ENCODE measurements at places on chromosomes 5 and 9.

GRCh38 chr9:36665921-36666431 lies 93.3 kb downstream of the MELK start:
- DNase-seq: no peak

DNA sequence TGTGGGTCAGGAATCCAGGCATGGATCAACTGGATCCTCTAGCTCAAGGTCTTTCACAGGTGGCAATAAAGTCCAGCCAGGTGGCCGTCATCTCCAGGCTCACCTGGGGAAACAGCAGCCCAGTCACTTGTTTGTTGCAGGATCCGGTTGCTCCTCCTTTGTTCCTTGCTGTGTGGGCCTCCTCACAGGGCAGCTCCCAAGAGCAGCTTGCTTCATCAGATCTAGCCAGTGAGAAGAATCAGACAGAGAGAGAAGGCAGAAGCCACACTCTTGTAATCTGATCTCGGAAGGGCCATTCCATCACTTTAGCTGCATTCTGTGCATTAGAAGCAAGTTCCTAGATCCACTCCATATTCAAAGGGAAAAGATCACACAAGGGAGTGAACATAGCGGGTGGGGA lies 3.2 kb upstream of the HSD17B3 start:
- no peak for DNase-seq

- DNase-seq: no peak
These were observed 150.2 kb downstream of the RXRA start for GRCh38 chr9:134476272-134476941.

GRCh38 chr9:19809422-19810269 lies 20.8 kb upstream of the SLC24A2 start:
- no peak for DNase-seq

GRCh38 chr5:32274548-32275395 lies 38.0 kb downstream of the MTMR12 start:
- DNase-seq: no peak

- no peak for DNase-seq
These were observed 641.9 kb downstream of the PDE4D start for GRCh38 chr5:59251627-59252026.

GRCh38 chr9:105359892-105360291 lies 87.9 kb upstream of the FSD1L start:
- DNase-seq: no peak

GRCh38 chr5:62720031-62720441 lies 141.4 kb downstream of the LRRC70 start:
- no peak for DNase-seq

DNA sequence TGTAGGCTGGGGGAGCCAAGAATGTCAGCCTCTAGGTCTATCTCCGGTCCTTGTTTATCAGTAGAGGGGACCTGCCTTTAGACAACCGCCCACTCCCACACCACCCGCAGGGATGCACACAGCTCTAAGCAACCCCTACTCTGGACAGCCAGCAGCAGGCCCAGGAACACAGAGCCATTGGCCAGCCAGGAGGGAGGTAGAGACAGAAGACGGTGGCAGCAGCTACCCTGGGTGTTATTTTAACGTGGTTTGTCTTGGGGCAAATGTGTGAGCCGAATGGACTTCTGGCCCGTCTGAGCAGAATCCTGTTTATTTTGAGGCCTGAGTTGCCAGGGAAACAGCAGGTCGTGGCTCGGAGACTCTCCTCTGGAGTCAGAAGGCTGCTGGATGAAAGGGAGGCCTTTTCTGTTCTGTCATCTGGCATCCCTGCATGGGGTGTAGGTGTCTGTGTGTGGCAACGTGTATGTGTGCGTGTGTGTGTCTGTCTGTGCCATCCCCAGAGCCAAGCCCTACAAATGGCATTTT lies 382 bp upstream of the FGF1 start:
- no peak for DNase-seq

DNA sequence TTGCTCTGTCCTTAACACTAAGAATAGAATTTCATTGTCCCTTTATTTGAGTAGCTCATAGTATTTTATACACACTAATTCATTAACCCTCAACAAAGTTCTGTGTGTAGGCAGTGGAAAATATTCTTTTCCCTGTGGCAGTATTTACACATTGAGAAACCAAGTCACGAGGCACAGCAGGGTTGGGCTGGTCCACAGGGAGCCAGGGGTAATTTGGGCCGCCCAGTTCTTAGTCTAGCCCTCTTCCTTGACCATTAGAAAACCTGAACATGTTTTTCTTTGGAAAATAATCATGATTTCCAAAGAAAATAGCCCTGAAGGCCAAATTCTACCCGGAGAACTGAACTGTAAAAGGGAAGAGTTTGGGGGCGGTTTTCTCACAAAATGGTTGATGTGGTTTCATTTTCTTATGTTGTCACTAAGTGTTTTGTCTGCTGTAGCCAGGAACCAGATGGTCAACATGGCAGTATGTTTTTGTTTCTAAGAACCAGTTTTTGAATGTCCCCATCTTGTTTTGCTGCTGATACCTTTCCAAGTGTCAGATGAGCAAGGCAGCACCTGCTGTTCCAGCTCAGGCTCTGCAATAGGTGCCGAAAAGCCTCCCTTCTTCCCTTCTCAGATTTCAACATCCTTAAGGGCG lies 29.6 kb downstream of the ARHGEF28 start:
- no peak for DNase-seq

DNA sequence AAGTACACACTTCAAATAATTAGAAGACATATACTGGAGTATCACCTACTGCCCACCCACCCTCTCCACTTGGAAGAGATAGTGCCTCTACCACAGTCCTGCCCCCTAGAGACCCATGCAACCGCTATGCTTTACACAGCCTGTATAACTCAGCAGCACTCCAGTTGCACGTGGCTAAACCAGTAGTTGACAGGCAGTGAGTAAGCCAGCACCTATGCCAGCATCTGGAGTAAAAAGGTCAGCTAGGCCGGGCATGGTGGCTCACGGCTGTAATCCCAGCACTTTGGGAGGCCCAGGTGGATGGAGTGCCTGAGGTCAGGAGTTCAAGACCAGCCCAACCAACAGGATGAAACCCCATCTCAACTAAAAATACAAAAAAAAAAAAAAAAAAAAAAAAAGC lies 356.4 kb downstream of the NR2F1-AS1 start:
- no peak for DNase-seq

GRCh38 chr5:43514471-43514815 lies 505 bp downstream of the C5orf34 start:
- no peak for DNase-seq

GRCh38 chr5:98781964-98782363 lies 8.5 kb downstream of the RGMB start:
- DNase-seq: no peak

DNA sequence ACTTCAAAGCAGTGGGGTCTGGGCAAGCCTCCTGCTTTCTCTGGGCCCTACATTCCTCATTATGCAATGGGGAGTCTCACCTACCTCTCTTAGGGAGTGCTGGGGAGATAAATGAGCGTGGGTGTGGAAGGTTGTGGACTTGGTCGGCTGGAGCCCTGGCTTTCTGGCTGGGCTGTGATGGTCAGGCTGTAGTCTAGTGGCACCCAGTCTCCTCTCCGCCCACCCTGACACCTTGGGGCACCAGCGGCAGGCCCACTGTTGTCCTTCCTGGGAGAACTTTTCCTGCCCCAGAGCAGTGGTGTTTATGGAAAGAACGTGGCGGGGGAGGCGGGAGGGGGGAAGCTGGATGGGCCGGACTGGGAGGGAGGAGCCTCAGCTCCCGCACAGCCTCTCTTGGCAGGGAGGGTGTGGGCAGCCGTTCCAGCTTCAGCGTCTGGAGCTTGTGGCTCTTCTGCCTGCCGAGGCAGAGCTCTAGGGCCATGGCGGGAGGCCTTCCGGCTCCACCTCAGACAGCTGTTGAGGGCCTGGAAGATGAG lies 4.1 kb downstream of the PTGS1 start:
- DNase-seq: no peak

- no peak for DNase-seq
These were observed 339.2 kb upstream of the CDH9 start for GRCh38 chr5:27377626-27378025.

DNA sequence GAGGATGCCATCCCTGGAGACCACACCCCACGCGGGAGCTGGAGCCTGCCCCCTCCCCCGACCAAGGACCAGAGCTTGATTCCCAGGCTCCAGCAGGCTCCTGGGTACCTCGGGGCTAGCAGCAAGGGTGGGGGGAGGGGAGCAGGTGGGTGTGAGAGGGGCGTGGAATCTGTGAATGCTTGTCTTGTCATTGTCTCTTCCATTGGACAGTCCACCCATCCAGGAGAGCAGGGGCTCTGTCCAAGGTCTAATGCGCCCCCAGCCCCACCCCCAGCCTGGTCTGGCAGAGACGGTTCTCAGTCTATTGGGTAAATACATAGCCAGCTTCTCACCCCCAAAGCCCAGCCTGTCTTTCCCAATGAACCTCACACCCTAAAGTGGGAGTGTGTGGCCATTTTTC lies 22.8 kb downstream of the URM1 start:
- DNase-seq: no peak

DNA sequence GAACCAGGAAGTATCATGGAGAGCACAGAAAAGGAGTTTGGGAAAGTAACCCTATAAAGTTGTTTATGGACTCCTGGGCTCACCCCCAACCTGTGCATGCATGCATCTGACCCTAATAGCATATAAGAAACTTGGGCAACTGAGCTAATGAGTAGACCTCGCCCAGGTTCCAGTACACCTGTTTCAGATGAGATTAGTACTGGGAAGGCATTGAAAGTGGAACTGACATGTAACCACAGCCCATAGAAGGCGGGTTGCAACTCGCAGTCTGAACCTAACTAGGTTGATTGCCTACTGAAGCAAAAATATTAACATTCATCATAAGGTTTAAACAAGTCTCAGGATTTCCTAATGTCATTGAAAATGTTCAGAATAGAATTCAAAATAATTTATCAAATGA lies 87.0 kb downstream of the WNK2 start:
- DNase-seq: no peak

DNA sequence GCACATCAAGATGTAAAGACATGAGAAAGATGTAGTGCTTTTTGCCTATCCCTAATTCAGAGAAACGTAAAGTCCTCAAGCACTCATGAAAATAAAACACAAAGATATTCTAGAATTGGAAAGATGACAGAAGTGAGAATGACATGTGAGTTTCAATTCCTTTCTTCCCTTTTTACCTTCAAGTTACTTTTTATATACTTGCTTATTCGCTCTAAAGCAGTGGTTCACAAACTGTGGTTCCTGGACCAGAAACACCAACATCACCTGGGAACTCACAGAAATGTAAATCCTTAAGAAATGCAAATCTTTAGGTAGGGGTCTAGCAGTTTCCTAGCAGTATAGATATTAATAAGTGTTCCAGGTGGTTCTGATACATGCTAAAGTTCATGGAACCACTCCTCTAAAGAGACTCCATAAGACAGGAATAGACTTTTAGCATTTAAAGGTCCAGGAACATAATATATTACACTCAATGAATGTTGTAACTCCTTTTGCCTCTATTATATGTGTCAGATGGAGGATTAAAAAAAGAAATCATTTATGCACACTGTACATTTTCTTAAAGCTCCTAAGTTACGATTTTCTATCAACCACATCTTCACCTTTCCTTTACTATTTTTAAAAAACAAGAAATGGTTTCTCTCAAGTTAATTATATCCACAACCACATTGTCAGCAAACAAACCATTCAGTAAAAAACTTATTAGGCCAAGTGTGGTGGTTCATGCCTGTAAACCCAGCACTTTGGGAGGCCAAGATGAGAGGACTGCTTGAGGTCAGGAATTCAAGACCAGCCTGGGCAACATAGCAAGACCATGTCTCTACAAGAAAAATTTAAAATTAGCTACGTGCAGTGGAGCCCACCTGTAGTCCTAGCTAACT lies 39.9 kb downstream of the ERP44 start:
- DNase-seq: no peak

GRCh38 chr5:5558102-5558501 lies 135.6 kb downstream of the ICE1 start:
- DNase-seq: no peak

DNA sequence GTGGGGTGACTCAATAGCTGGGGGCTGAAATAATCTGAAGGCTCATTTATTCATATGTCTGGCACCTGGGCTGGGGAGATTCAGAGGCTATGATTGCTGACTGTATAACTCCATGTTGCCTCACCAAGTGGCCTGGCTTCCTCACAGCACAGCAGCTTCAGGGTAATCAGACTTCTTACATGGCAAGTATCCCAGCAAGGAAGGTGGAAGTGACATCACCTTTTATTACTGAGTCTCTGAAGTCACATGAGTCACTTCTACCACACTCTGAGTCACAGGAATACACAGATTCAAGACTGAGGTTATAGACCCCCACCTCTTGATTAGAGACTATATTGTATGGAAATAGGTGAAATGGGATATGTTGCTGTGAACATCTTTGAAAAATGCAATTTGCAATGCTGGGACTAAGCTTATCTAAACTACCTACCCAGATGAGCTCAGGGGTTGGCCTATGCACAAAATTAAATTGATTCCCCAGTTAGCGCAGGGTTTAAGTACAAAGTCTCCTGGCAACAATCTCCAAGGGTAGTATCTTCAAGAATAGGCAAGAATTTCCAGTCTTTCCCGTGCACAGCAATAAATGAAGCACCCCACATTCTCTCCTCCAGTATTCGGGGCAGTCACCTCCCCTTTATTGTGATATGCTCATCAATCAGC lies 553.1 kb downstream of the LRRC70 start:
- DNase-seq: no peak

DNA sequence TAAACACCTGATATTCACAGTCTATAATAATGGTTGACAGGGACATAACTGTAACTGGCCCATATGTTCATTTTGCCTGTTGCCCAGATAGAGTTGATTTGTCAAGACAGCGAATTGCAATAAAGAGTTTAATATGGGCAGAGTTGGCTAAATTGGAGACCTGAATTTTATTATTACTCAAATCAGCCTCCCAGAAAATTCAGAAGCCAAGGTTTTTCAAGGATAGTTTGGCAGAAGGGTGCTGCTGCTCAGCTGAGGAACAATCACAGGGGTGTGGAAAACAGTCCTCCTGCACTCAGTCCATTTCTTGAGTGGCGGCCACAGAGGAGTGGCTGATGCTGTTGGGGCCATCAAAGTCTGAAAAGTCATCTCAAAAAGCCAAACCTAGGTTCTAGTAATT lies 19.0 kb downstream of the ANXA2R start:
- no peak for DNase-seq

DNA sequence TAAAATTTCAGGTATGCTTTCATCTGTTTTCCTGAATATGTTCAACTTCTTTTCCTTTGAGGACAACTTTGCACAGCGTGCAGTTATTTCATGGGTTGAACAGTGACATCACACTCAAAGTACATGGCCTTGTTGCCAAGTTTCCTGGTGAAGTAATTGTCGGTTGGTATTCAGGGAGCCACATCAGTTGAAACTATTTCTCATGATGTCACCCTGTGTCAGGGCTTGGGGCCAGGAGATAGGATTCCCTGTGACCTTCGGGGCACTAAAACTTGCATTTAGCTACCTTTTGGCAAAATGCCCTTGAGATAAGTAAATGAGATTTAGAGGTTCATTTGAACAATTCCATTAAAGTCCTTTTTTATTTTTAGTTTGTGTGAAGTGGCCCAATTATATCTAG lies 383.9 kb downstream of the SH3GL2 start:
- DNase-seq: no peak

- DNase-seq: no peak
These were observed 39.8 kb upstream of the FUBP3 start for GRCh38 chr9:130539420-130540223.

- DNase-seq: no peak
These were observed 191.9 kb downstream of the NTRK2 start for GRCh38 chr9:84861455-84861854.

GRCh38 chr5:134038138-134038537 lies 33.4 kb upstream of the VDAC1 start:
- no peak for DNase-seq
